Activated T-helper 2 cell treated with anti-CD3 and anti-CD28 coated beads, Interferon-gamma antibody, Interleukin-2, Interleukin-4, amounts not matched to agents 10 μg/mL and 5 μg/mL and 100 μg/mL, durations not matched to agents 14 hours and 24 hours and 36 hours (primary cell): ENCODE measurements at places on chromosomes 16 and 17. TPM values are rescaled to one million over a fixed set of nuclear protein-coding genes. Genes with fewer than 3 reads are reported as not detected.

Gene C16orf54
- total RNA-seq, result 18.0 and 18.5 TPM in 2 replicates

Gene ACE
- total RNA-seq, result not detected in 2 replicates

Gene MEOX1
- total RNA-seq, result 1.4 and 1.8 TPM in 2 replicates

Gene IGSF6
- not detected in 2 replicates for total RNA-seq

Gene GUCY2D
- not detected in 2 replicates for total RNA-seq

DNA sequence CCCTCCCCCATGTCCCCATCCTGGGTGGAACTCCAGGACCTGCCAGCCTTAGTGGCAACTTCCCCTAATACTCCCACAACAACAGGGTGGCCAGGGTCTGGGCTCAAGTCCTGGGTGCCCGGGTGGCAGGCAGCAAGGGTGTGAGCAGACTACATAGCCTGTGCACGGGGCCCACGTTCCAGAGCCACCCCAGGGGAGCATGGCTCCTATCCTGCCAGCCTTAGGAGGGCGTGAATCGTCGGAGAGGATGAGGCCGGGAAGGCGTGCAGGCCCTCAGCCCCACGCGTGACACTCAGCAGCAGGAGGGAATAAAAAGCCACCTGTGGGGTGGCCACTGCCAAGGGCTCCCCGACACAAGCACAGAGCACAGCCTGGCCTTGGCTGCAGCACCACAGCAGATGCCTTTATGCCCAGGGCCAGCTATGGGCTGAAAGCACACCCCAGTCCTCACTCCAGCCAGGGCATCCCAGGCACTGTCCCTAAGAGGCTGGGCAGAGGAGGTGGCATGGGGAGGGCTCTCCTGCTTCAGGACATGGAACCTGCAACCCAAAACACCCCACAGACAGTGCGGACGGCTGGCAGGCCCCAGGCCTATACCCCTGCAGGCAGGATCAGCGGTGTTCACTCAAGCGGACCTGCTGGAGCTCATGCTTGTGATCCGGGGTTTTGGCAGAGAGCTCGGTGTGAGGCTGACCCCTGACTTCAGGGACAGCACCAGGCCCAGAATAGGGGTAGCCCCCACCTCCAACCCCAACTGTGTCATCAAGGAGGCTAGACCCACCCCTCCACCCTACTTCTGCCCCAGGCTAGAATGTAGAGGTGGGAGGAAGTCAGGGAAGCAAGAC, 2.7 kb downstream of the BCAR1 start:
- peaks cover 45% of the 10 kb centered on the region for H3K27me3 ChIP-seq
- no peak overlapping the region for H3K4me3 ChIP-seq
- DNase-seq, result no peak
- H3K27ac ChIP-seq, result no peak overlapping the region
- H3K4me1 ChIP-seq, result no peaks in the 10 kb centered on the region

GRCh38 chr16:28527985-28528384, 10.8 kb downstream of the NUPR1 start:
- peaks cover 4% of the 10 kb centered on the region for H3K27me3 ChIP-seq
- peaks cover 3% of the 10 kb centered on the region for H3K4me1 ChIP-seq
- H3K36me3 ChIP-seq, result no peaks in the 10 kb centered on the region
- H3K4me3 ChIP-seq, result no peak overlapping the region
- DNase-seq, result no peak

- peaks cover 3% of the 10 kb centered on the region for H3K4me1 ChIP-seq
- DNase-seq, result no peak
- no peaks in the 10 kb centered on the region for H3K36me3 ChIP-seq
- no peak overlapping the region for H3K4me3 ChIP-seq
- H3K27me3 ChIP-seq, result peaks cover 17% of the 10 kb centered on the region
Observed at GRCh38 chr17:10739386-10739785, 9.6 kb upstream of the TMEM220 start.

- no peaks in the 10 kb centered on the region for H3K4me1 ChIP-seq
- no peak overlapping the region for H3K27ac ChIP-seq
- H3K4me3 ChIP-seq, result no peak overlapping the region
Observed at GRCh38 chr16:83762141-83762991, 45.4 kb upstream of the HSBP1 start.

DNA sequence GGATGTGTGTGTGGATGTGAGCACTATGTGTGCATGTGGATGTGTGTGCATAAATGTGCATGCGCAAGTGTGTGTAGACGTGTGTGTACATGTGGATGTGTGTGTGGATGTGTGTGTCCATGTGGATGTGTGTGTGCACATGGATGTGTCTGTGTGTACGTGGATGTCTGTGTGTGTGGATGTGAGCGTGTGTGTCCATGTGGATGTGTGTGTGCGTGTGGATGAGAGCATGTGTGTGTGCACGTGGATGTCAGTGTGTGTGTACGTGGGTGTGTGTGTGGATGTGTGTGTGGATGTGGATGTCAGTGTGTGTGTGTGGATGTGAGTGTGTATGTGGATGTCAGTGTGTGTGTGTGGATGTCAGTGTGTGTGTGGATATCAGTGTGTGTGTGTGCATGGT, 63.6 kb upstream of the DOC2B start:
- H3K27me3 ChIP-seq, result no peaks in the 10 kb centered on the region
- H3K4me1 ChIP-seq, result no peaks in the 10 kb centered on the region
- no peaks in the 10 kb centered on the region for H3K36me3 ChIP-seq
- H3K4me3 ChIP-seq, result no peak overlapping the region

GRCh38 chr17:77782201-77782600, 176.3 kb upstream of the TNRC6C start:
- no peak overlapping the region for H3K27ac ChIP-seq
- no peak for DNase-seq
- peaks cover 21% of the 10 kb centered on the region for H3K4me1 ChIP-seq
- no peaks in the 10 kb centered on the region for H3K27me3 ChIP-seq
